GM12878 (cell line): ENCODE measurements at places on chromosomes 1 and 21.

DNA sequence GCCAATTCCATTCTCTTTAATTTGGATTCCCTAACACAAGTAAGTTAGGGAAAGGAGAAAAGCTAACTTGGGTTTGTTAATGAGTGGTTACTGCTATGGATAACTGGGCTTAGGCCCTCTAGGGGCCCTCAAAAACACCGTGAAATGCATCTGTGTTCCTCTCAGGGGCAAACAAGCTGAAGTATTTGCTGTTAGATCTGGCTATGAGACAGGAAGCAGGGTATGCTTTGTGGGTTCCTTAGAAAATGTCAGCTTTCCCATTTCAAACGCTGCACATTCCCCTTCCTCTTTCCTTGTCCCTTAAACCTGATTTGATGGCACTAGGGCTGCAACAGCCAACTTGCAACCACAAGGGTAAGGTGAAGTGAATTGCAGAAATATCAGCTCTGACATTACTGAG is 5.7 kb upstream of the CAP1 start:
- no peak for DNase-seq

DNA sequence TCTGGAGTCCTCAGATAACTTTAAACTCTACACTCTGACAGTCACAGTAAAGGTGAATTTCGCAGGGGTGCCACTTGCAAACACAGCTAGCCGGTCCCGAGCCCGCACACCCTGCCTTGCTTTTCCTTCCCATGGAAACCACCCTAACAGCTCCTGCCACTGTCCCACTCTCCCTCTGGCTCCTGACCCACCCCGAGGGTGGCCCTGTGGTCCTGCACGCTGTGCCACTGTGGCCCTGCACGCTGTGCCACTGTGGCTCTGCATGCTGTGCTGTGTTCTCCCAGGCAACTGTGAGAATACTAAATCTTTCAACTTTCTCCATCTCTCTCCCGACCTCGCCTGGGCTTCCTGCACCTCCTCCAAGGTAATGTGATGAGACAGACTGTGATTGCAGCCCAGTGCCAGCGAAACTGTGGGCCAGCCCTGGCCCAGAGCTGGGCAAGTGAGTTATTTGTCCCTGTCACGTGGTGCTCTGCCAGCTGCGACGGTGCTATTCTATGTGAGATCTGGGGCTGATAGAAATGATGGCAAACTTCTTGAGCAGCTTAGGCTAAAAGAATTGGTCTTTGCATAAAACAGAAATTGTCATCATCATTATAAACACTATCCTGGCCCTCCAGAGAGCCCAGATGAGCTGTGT is 63.4 kb upstream of the TARBP1 start:
- no peak for DNase-seq

DNA sequence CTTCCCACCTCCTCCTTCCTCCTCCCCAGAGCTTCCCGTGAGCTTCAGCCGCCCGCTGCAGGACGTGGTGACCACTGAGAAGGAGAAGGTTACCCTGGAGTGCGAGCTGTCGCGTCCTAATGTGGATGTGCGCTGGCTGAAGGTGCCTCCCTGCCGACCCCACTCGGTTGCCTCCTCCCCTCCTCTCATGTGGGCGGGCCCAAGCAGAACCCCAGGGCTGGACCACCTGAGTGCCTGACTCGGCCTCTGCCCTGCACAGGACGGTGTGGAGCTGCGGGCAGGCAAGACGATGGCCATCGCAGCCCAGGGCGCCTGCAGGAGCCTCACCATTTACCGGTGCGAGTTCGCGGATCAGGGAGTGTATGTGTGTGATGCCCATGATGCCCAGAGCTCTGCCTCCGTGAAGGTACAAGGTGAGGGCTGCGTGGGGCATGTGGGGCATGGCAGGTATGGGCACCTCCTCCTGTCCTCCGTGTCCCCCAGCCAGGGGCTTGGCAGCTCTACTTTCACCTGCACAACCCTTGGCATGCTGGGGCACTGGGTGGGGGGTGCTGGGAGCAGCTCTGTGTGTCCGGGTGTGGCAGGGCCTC is 69.2 kb downstream of the OBSCN start:
- DNase-seq: no peak

GRCh38 chr21:41813226-41813625 is 46.4 kb upstream of the RIPK4 start:
- no peak for DNase-seq

- no peak for DNase-seq
These were observed 18.9 kb downstream of the AGT start for GRCh38 chr1:230694991-230695390.
